ENCODE measurements at places on chromosomes 4 and X. TPM values are rescaled to one million over a fixed set of nuclear protein-coding genes. Genes with fewer than 3 reads are reported as not detected.

Gene TIMM8A
- polyA plus RNA-seq: 6.1 TPM

Gene APBB2
- 9.7 TPM for polyA plus RNA-seq

Gene CPEB2
- 1.7 TPM for polyA plus RNA-seq

- H3K4me1 ChIP-seq: no peaks in the 10 kb centered on the region
- no peak for DNase-seq
- H3K27me3 ChIP-seq: no peaks in the 10 kb centered on the region
- H3K27ac ChIP-seq: no peak overlapping the region
- H3K36me3 ChIP-seq: no peaks in the 10 kb centered on the region
Measured at GRCh38 chrX:110418316-110419235, 59.9 kb downstream of the RTL9 start.

- no peak overlapping the region for H3K27ac ChIP-seq
- no peaks in the 10 kb centered on the region for H3K27me3 ChIP-seq
- peaks cover 45% of the 10 kb centered on the region for H3K4me1 ChIP-seq
- no peak overlapping the region for H3K4me3 ChIP-seq
Measured at GRCh38 chr4:186831574-186831973, 107.9 kb upstream of the FAT1 start.
